Neural crest cell (in vitro differentiated cells): ENCODE measurements at places on chromosomes 7 and 10. TPM values are rescaled to one million over a fixed set of nuclear protein-coding genes. Genes with fewer than 3 reads are reported as not detected.

GRCh38 chr7:139731802-139732470 lies 45.9 kb downstream of the HIPK2 start:
- no peak overlapping the region for H3K4me3 ChIP-seq
- H3K4me1 ChIP-seq, result peaks cover 28% of the 10 kb centered on the region
- H3K27me3 ChIP-seq, result no peaks in the 10 kb centered on the region
- peaks cover 15% of the 10 kb centered on the region for H3K36me3 ChIP-seq
- H3K27ac ChIP-seq, result peak overlapping the region; percentile 2

Gene CFAP69
- 2.5 TPM in 2 replicates for total RNA-seq

DNA sequence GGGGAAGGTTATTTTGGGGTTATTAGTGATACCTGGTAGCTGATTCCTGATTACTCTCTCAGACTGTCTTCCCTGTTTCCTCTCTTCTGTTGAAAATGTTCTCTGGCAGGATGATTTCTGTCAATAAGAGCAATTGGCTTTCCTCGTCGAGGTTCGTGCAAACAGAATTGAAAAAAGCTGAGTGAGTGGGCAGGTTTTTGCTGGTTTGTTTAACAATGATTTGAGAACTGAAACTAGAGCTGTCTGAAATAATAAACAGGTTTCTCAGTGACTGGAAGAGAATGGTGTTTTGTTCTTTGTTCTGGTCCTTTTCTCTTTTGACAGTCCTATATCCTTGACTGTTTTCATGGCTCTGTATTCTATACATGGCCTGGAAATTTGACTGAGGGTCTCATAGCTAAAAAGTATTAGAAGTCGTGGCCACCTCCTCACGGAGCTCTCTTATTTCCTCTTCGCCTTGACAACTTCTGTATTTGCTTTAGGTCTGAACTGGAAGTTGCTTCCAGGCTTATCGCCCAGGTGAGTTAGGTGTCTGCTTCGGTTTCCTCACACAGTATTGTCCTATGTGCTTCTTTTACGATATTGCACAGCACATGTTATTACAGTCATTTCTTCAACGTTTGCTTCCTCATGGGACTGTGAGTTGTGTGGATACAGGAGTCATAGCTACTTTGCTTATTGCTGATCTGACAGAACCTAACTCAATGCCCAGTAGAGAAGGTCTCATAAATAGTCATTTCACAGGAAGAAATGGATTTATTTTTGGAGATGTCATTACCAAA lies 403.6 kb downstream of the NRG3 start:
- no peak overlapping the region for H3K27ac ChIP-seq
- no peak overlapping the region for H3K4me3 ChIP-seq
- H3K27me3 ChIP-seq, result no peaks in the 10 kb centered on the region
- H3K4me1 ChIP-seq, result no peaks in the 10 kb centered on the region
- DNase-seq, result no peak

GRCh38 chr10:112843623-112844022 lies 106.4 kb upstream of the TCF7L2 start:
- H3K27ac ChIP-seq, result no peak overlapping the region
- no peak overlapping the region for H3K4me3 ChIP-seq
- DNase-seq, result no peak
- peaks cover 11% of the 10 kb centered on the region for H3K4me1 ChIP-seq
- peaks cover 8% of the 10 kb centered on the region for H3K27me3 ChIP-seq
- H3K36me3 ChIP-seq, result peaks cover 11% of the 10 kb centered on the region

- no peaks in the 10 kb centered on the region for H3K4me1 ChIP-seq
- H3K36me3 ChIP-seq, result no peaks in the 10 kb centered on the region
- H3K27ac ChIP-seq, result no peak overlapping the region
- H3K4me3 ChIP-seq, result no peak overlapping the region
Measured at GRCh38 chr10:44035474-44036197, 349.3 kb downstream of the CXCL12 start.

DNA sequence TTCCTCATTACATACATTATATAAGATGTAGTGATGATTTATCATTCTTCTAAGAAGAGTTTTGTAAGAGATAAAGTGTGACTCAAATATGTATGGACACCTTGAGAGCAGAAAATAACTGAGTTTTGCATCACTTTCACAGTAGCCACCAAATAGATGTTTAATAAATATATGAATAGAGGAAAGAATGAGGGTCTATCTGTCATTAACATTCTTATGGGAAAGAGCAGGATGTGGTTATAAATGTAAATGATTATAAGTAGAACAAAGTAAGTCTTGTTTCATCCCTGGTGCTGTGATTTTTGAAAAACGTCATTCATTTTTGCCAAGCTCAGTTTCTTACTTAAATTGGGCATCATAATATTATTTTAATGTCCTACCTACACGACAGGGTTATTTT lies 15.0 kb upstream of the CRPPA start:
- H3K36me3 ChIP-seq, result no peaks in the 10 kb centered on the region
- no peak for DNase-seq
- no peak overlapping the region for H3K27ac ChIP-seq

Gene ABCC2
- total RNA-seq, result 5.9 and 6.2 TPM in 2 replicates

GRCh38 chr7:23332910-23333612 lies 33.9 kb downstream of the MALSU1 start:
- H3K27me3 ChIP-seq, result no peaks in the 10 kb centered on the region
- H3K4me1 ChIP-seq, result no peaks in the 10 kb centered on the region
- no peak overlapping the region for H3K27ac ChIP-seq
- peaks cover 45% of the 10 kb centered on the region for H3K36me3 ChIP-seq
- no peak for DNase-seq
- no peak overlapping the region for H3K4me3 ChIP-seq

Gene NUTM2B
- 1.8 TPM in 2 replicates for total RNA-seq

DNA sequence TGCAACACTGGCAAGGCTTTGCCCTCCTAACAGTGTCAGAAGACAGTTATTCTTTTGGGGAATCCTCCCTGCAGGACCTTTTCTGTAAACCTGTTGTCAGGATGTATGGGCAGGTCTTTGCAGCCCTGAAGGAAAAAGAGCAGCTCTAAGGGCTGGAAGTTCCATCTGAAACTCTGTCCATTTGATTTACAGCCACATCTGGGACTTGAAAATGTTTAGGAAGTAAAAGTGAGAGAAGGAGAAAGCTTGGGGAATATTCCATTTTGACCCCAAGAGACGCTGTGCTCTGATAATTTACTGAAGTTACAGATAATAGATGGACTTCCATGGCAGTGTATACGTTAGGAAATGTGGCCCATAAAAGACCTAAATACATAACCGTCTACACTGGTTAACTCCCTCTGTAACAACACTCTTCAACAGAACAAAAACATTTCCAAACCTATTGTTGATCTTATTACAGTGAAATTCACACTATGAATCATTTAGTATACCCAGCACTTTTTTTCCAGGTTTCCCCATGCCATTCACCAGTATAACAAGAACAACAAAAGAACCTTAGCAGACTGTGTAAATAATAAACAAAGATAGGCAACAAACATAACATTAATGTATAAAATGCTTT lies 89.1 kb downstream of the KIAA1549 start:
- no peak overlapping the region for H3K27ac ChIP-seq
- H3K36me3 ChIP-seq, result peaks cover 24% of the 10 kb centered on the region
- peaks cover 31% of the 10 kb centered on the region for H3K4me1 ChIP-seq

DNA sequence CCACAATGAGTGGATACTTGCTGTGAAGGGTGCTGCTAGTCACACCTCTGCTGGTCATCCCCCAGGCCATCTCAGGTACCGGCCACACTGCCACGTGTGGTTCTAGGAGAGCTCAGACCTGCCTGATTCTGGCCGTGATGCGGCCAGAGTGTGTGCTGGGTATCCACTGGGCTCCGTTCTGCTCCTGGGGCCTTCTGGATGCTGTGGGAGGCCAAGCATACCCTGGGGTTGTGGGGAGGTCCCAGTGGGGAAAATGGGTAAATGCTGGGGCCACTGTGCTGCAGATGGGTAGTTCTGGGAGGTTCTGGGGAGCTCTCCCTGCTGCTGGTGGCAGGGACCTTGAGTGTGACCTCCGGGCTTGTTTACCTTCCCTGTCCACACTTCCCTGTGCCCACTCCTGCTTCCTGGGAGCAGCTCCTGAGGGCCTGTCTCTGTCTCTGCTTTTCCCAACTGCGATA lies 318.4 kb downstream of the GLRX3 start:
- no peaks in the 10 kb centered on the region for H3K4me1 ChIP-seq
- DNase-seq, result no peak
- H3K27me3 ChIP-seq, result peaks cover 26% of the 10 kb centered on the region
- H3K27ac ChIP-seq, result no peak overlapping the region

DNA sequence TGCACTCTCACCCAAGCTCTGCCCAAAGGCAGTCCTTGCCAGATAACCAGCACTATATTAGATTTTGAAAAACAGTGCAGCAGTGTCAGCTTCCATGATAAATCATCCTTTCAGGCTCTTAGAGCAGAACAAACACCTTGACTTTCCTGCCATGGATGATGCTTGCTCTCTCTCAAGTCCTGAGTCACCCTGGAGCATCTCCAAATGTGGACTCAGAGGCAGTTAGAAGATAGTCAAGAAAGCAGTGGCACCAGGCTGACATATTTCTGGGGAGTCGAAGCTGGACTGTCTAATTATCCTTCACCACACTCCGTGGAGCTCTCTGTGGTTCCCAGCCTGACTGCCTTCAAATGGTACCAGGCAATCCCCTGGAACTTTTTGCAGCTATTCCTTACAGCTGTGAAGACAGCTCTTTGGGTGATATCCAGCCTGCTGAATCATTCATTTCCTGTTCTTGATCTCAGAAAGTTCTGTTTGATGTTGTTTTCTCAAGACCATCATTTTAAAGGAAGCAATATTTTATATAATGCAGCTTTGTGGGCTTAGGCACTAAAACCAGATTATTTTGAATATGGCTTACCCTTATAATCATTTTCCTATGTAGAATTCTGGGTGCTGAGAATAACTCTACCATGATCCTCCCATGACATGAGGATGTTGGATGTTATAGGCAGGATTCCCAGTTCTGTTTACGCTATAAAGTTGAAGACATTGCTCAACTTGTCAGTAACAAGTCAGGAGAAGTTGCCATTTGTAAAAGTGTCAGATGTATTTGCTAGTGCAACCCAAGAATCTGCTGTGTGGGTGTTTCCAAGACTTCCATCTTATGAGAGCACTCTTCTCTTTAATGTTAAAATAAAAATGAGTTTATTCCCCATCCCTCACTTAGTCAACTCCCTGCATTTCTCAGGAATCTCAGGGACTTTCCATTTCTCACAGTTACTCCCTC lies 233.8 kb downstream of the C7orf25 start:
- H3K4me1 ChIP-seq, result peaks cover 7% of the 10 kb centered on the region
- H3K4me3 ChIP-seq, result no peak overlapping the region
- DNase-seq, result no peak
- H3K27ac ChIP-seq, result no peak overlapping the region
- no peaks in the 10 kb centered on the region for H3K27me3 ChIP-seq

Gene ITIH2
- total RNA-seq, result not detected in 2 replicates

- peaks cover 25% of the 10 kb centered on the region for H3K27me3 ChIP-seq
- no peaks in the 10 kb centered on the region for H3K36me3 ChIP-seq
- no peak overlapping the region for H3K27ac ChIP-seq
- peaks cover 29% of the 10 kb centered on the region for H3K4me1 ChIP-seq
Measured at GRCh38 chr10:132866601-132867381, 75.6 kb downstream of the CFAP46 start.

- DNase-seq, result no peak
- H3K27me3 ChIP-seq, result peaks cover 27% of the 10 kb centered on the region
- no peaks in the 10 kb centered on the region for H3K4me1 ChIP-seq
- no peak overlapping the region for H3K4me3 ChIP-seq
- H3K36me3 ChIP-seq, result no peaks in the 10 kb centered on the region
Measured at GRCh38 chr7:131769241-131769640, 212.8 kb upstream of the PODXL start.

Gene GTPBP10
- total RNA-seq, result 20.4 and 21.6 TPM in 2 replicates
